ENCODE measurements at places on chromosomes 2 and 18.

DNA sequence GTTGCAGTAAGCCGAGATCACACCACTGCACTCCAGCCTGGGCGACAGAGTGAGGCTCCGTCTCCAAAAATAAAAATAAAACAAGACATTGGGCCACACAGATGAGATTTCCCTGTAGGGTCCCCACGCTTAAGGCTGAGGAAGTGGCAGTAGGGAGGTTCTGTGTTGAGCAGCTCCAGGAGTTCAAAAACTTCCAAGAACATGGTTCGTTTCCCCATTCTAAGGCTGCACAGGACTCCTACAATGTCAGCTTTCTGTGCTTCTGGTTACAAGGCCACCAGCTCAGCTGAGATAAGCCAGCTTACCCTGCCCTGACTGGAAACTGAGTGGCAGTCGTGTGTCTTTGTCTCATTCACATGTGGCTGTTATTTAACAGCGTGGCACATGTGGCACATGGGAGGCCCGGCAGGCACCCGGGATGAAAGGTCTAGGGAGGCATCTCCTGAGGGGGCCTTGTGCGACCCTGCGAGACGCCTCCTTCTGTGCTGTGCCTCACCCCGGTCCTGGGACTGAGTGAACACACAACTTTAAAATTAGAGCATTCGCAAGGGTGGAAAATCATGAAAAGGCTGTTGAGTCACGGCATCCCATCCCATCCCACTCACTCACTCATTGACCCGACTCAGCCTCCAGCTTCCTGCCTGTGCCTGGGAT is 7.7 kb downstream of the ITGB1BP1 start:
- no peak for DNase-seq

DNA sequence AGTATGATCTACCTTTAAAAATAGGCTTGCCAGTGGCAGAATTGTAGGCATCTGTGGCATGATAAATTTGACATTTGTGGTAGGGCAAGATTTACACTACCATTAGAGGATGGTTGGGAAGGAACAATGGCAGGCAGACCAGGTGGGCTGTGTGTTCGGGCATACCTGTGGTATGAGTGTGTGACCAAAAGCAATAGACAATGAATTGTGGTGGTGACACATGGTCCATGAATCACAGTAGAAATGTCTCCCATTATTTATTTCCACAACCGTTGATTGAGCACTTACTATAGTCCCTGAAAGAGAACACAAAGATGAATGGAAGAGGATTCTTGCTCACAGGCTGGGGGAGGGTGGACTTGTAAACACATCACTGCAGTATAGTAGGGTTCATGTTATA is 29.9 kb upstream of the RUFY4 start:
- DNase-seq: no peak

DNA sequence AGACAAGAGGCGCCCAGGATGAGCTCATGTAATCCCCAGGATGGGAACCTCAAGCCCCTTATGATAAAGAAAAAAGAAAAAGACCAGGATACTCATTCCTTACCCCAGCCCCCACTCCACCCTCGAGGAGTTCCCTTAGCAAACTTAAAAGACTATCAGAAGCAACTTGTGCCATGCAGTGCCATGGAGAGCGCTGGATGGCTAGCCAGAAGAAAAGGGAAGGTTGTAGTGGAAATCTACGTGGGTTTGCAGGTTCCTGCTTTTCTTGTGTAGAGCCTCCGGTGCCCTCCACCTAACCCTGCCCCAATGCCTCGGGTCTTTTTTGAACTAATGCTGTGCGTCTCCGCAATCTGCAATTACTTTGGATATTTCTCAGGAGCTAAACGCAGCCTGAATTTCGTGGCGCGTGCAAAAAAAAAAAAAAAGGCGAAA is 16.2 kb upstream of the BCL11A start:
- no peak for DNase-seq

DNA sequence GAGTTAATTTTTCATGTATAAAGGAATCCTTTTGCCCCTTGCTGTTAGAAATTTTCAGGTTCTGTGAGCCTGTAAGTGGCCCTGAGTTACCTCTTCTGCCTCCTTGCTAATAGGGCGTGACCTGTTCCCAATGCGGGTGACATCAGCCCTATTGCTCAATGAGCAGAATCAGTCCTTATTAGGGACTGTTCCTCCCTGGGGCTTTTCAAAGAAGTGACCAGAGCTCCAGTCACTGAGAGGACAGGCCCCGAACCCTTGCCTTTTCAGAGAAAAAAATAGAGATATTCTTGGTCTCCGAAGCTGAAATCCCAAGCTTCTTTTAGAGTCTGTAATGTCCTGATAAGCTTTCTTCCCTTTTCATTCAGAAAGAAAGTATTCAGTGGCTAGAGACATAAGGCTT is 8.2 kb upstream of the APOB start:
- DNase-seq: no peak
